ENCODE measurements at places on chromosomes 4 and X.
A peak's percentile ranks its signal among the peaks of the same experiment; 100 is the strongest.

DNA sequence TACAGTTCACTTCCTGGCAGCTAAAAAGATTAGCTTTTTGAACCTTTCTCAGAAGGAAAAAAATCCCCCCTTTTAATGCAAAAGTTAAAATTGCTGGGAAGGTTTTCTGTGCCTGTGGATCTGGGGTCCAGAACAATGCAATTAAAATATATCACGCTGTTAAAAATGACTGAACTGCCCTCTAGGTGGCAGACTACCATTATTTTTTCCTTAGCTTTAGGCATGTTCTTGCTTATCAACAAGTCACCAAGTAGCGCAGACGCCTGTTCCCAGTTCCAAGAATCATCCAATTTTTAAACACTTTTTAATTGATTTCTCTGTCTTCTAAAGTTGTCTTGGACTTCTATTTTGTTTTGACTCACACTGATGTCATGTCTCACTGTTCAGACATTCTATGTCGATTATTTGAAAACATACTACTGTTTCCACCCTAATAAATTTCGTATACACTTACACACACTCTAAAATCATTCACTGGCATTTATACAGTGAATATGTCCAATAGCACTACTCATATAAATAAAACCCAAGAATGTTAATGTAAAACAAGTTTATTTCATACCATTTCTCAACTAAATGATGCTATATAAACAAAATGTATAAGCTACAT, 661.6 kb downstream of the RAPGEF2 start:
- DNase-seq, result no peak

DNA sequence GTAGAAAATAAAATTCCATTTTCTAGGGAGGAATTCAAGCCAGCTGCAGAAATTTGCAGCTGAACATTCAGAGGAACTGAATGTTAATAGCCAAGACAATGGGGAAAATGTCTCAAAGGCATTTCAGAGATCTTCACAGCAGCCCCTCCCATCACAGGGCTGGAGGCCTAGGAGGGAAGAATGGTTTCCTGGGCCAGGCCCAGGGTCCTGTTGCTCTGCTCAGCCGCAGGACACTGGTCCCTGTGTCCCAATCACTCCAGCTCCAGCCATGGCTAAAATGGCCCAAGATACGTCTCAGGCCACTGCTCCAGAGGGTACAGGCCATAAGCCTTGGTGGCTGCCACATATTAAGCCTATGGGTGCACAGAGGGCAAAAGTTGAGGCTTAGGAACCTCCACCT, 20.4 kb downstream of the FAM13A start:
- DNase-seq, result no peak

DNA sequence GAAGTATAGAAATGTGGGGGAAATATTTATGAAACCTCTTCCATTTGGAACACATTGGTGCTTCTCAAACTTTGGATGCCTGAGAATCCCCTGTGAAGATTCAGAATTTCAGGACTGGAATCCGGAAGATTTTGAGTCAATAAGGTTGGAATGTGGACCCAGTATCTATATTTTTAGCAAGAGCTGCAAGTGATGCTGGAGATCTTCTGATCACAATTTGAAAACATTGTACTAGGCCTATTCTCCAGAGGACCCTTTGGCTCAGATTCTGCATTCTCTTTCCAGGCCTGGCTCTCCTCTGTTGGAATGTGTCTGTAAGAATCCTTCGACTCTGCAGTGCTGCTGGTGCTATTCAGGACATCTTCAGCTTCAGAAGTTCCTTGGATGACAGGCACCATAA, 2.4 kb upstream of the PKD2 start:
- DNase-seq, result no peak

DNA sequence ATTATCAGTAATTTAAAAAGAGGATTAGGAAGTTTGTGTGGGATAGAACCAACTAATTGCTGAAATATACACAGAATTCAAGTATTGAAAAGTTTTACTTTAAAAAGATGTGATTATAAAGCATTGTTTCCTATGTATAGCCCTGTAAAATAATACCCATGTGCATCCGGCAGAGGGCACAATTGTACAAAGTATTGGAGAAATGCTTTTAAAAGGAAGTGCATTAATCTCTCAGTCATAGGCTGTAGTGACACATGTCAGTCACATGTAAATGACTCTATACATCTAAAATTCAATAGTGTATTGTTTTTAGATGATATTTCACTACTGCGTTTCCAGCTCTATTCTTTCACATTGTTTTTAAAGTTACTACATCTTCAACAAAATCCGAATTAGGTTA, 9.7 kb upstream of the GEMIN8 start:
- DNase-seq, result peak; percentile 24

DNA sequence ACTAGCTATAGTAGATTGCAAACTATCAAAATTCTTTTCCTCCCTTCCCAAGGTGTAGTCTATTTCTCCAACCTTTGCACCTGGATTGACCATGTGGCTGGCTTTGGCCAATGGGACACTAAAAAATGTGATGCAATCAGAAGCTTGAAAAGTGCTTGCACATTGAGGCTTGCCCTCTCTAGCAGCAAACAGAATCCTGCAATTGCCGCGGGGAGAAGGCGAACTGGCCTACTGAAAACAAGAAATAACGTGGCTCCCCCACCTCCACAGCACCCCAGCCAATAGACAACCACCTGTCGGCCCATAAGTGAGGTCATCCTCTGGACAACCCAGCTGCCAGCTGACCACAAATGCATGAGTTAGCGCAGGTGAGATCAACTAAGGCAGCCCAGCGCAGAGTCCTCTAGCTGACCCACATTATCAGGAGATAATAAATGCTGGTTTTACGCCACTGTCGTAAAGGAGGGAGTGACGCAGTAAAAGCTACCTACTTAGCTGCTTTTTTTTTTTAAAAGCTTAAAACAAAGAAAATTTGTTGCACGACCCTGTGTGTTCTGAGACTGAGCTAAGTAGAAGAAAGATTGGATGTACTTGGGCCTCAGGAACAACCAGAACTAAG, 95.2 kb downstream of the GK start:
- no peak for DNase-seq

- DNase-seq, result no peak
Observed at GRCh38 chrX:16022580-16023200, 100.7 kb upstream of the GRPR start.

DNA sequence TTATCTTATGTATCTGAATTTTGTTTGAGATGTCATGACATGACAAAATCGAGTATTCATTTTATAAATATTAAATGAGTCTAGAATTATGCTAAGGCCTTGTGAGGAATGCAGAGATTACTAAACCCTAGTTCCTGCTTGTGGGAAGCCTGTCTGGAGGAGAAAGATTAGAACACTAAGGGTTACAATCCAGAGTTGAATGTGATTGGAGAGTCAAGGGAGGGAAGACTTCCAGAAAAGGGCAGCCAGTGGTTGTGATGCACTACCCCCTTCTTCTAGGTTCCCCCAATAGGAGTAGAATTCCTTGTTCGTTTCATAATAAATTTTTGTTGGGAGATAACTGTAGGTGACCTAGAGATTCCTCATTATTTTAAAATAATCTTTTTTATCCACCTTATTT, 141.1 kb downstream of the AFF1 start:
- no peak for DNase-seq

DNA sequence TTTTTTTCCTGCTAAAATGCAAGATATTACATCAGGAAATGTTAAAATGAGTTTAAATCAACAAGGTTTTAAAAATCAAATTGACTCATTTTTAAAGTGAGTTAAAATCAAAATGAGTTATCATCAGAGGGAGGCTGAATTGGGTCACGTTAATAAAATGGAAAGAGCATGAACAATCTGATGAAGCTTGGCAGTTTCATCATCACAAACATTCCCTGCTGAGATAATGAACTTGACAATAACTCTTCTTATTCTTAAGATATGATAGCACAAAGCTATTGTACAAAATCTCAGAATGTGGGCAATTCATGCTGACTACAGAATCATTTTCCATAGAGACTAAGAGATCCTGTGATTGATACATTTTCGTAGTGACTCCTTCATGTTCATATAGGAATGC, 1086.7 kb downstream of the STIM2 start:
- no peak for DNase-seq

DNA sequence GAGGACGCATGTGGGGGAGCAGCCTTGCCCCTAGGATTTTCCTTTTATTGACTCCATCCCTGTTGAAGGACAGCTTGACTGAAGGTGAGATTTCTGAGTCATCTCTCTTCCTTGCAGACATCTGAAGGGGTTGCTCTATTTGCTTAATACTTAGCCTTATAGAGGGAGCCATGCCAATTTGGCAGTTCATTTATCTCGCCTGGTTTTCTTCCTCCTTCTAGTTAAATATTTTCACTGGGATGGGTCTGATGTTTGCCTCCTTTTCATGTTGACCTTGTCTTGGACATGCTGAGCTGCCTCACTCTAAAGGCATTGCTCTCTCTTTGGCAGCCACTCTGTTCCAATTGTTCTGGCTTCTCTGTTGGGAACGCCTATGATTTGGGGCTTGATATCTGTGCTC, 151.0 kb upstream of the PSAPL1 start:
- no peak for DNase-seq

DNA sequence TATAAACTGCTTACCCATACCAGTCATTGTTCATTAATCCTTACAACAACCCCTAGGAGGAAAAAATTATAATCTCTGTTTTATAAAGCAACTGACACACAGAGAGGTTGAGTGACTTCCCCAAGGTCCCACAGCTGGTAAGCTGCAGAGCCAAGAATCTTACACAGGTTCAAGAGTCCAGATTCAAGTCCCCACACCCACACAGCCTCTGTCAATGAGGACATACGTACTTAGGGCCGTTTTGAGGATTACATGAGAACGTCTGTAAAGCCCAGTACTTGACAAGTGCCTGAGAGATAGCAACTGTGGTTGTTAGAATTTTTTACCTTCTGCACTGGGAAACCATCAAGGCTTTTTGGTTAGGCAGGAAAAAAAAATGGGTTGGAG, 556 bp upstream of the SLC25A43 start:
- no peak for DNase-seq

DNA sequence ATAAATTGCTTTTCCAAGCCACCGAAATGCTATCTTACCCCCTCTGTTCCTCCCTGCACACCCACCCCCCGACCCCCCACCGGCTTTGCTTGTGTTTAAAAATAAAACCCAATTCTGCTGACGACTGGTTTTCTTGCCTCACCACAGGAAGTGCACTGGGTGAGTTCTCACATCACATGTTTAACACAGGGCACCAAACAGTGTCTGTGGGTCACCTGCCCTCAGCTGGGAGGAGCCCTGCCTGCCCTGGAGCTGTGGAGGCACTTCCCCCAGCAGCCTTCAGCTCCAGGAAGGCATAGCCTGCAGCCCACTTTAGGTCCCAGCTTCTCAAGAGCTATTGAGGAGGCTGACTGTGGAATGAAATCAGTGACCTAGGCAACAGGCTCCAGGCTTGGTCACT, 8.8 kb downstream of the TMEM255A start:
- no peak for DNase-seq

- DNase-seq, result no peak
Observed at GRCh38 chr4:72326692-72327632, 242.1 kb downstream of the ADAMTS3 start.

GRCh38 chr4:143140696-143141095, 44.0 kb upstream of the USP38 start:
- DNase-seq, result no peak

DNA sequence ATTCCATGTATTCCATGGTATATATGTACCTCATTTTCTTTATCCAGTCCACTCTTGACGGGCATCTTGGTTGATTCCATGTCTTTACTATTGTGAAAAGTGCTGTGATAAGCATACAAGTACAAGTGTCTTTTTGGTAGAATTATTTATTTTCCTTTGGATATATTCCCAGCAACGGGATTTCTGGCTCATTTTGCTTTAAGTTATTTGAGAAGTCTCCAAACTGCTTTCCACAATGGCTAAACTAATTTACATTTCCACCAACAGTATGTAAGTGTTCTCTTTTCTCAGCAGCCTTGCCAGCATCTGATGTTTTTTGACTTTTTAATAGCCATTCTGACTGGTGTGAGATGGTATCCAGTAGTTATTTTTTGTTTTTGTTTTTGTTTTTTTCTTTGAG, 17.6 kb upstream of the FAT4 start:
- DNase-seq, result no peak

GRCh38 chr4:138192113-138192512, 50.0 kb downstream of the SLC7A11 start:
- DNase-seq, result no peak

GRCh38 chr4:135238940-135239339, 1037.4 kb upstream of the PABPC4L start:
- no peak for DNase-seq

- no peak for DNase-seq
Observed at GRCh38 chr4:184937030-184937710, 81.1 kb upstream of the HELT start.

DNA sequence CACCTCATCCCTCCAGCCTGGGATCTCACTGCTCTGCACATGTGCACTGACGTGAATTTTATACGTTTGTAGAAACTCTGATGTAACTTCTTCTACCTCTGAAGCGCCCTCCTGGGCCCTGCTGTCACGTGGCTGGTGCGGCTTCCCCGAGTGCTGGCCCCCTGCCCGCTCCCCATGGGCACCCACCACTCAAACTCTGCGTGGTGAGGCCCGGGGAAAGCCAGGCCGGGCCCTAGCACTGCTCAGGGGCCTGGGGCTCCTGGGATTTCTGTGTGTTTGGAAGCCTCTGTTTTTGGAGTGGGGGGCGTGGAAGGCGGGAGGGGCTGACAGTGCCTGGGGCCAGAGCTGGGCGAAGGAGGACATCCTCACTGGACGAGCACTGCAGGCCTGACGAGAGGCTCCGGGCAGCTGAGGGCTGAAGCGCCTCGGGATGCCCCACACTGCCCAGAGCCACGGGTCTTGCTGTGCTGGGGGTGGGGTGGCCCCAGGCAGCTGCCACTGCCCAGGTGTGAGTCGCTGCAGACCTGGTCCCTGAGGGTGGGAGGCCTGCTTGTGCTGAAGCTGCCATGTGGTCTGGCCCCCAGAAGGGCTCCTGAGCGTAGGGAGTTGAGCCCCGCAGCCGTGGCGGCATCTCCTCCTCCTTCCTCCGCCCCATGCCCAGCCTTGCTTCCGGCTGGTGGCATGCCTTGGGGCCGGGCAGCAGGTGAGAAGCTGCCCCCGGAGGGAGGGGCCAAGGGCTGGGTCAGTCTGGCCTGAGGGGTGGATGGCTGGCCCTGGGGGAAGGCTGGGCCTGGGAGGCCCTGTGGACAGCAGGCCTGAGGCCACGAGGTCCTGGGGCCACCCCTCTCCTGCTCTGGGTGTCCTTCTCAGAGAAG, 7.7 kb downstream of the NAT8L start:
- DNase-seq, result no peak

- no peak for DNase-seq
Observed at GRCh38 chr4:83626245-83626836, 90.4 kb downstream of the GPAT3 start.
